ENCODE measurements at places on chromosomes 7 and 10.
A peak's percentile ranks its signal among the peaks of the same experiment; 100 is the strongest.

- no peak for DNase-seq
These were observed 89.2 kb downstream of the PCGF5 start for GRCh38 chr10:91309711-91310110.

- DNase-seq, result no peak
These were observed 991 bp upstream of the FAM204A start for GRCh38 chr10:118343115-118343514.

- no peak for DNase-seq
These were observed 186.6 kb upstream of the NRP1 start for GRCh38 chr10:33521062-33521461.

DNA sequence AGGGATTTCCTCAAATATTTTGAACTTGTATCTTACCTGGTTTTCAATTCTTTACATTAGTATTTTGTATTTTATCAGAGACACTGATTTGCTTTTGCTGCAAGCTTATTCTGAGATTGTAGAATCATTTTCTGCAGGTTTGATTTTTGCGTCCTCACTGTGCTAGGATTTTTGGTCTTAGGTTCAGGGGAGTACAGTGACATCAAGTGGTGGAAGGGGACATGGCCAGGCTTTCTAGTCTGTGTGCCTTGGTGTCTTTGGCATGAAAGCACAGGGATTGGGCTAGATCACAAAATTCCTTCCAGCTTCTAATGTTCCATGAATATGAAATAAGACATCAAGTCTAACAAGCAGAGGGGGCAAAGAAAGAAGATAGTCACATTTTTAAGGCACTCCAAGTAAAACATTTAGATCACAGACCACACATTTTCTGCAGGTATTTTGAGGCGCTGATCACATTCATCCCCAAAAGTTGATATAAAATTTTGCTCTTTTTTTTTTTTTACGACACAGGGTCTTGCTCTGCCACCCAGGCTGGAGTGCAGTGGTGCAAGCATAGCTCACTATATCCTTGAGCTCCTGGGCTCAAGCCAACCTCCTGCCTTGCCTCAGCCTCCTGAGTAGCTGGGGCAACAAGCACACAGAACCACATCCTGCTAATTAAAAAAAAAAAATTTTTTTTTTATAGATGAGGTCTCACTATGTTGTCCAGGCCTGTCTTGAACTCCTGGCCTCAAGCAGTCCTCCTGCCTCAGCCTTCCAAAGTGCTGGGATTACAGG, 124.4 kb downstream of the PON1 start:
- DNase-seq, result no peak

DNA sequence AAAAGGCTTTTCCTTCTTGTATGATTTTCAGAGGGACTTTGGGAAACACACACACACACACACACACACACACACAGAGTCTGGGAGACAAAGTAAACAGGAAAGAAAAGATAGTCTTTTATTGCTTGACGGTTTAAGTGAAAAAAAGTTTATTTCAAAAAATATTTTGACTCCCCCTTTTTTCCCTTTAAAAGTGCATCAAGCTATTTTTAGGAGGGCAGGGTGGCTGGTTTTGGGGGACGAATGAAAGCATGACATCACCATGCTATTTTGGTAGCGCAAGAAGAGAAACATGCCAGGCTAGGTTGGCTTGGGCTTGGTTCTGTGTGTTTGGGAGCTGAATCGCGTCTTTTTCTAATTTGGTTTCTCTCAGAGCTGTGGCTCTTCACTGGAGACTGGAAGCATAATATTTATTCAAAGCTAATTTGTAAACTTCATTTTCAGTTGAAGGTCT, 129.2 kb downstream of the BAMBI start:
- no peak for DNase-seq

- no peak for DNase-seq
These were observed 35.2 kb downstream of the BTBD16 start for GRCh38 chr10:122306282-122306681.

DNA sequence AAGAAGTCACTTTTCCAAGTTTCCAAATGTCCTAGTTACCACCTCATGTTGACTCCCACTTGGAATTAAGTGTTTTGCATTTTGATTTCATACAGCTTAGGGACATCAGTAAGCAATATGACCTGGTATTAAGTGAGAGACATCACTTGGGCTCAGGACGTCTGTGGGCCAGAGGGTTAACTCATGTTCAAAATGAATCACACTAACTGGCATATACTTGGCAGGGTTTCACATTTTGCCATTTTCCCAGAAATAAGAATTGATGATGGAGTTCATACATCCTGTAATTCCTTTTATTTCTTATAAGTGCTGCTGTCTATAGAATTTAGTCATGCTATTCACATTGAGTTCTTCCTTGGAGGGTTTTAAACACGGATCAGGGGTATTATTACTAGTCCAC, 516.5 kb downstream of the PHTF2 start:
- DNase-seq, result no peak

DNA sequence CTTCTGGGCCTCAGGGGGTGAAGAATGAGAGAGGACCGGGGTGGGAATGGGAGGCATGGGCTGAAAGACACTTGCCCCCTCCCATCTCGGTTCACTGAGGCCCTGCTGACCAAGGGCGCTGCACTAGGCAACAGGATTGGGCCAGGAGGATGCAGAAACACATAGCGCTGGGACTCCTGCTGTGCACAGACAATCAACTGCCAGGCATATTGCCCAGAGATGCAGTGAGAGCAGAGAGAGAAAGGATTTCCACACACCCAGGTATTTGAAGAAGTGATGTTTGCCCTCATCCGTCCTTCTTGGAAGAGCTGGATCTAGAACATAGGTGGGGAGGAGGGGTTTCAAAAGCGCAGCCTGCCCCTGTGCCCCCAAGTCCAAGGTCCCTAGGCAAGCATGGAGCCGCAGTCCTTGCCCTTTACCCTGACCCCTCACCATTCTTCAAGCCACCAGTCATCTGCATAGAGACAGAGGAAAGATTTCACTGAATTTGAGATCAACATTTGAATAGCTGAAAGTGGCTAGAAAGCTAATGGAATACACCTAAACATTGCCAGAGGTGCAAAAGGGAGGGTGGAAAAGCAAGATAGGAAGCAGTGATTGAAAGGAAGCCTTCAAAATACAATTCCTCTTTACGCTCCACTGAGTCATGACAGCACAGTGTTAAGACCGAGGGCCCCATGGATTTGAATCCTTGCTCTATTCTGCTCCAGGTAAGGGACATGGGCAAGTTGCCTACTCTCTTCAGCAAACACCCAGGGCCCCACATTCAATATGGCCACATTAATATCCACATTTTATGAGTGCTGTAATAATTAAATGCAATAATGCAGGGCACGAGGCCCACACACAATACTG, 44.2 kb upstream of the TNS3 start:
- DNase-seq, result no peak

GRCh38 chr10:51063659-51064535, 10.4 kb upstream of the PRKG1 start:
- no peak for DNase-seq

DNA sequence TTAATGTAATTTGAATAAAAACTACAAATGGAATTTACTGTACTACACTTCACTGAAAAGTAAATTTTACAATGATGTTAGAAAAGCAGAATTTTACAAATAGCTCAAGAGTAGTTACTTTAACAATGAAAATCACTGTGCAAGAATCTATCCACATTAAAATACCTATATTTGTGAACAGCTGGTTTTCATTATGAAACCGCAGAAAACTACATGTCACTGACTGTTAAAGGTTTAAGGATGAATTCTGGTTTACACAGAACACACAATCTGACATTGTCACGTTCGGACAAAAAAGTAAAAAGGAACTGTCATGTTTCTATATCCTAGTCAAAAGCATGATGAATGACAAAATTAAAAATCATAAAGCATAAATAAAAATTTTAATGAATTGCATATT, 415.3 kb upstream of the PRKCQ start:
- no peak for DNase-seq

DNA sequence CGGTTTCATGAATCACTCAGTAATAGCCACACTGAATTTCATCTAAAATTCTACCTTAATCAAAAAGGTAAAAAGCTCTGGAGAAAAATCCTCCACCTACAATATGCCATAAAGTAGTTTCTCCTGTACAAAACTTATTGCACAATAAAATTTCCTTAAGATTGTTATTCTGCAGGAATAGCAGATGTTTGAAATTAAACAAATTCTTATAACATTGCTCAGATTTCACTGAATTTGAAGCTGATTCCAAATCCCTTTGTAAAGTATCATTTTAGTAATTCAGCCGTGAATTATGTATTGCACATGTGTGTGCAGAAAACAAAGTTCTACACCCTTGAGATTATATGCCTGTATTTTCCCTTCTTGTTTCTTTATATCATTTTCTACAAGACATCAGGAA, 123.8 kb downstream of the AMPH start:
- no peak for DNase-seq

DNA sequence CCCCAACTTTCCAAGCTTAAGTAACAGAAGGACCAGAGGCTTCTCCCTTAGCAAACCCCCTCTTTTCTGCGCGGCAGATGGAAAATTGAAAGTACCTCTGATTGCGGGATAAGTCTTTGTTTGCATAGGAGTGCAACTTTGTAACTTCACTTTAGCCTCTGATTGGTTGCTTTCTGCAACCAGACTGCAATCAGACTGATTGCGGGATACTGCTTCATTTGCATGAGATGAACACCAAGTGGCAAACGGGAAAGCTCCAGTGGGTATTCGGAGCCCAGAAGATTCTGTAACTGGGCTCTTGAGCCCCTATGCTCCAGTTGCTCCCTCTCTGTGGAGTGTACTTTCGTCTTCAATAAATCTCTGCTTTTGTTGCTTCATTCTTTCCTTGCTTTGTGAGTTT, 260.6 kb downstream of the BAMBI start:
- no peak for DNase-seq

DNA sequence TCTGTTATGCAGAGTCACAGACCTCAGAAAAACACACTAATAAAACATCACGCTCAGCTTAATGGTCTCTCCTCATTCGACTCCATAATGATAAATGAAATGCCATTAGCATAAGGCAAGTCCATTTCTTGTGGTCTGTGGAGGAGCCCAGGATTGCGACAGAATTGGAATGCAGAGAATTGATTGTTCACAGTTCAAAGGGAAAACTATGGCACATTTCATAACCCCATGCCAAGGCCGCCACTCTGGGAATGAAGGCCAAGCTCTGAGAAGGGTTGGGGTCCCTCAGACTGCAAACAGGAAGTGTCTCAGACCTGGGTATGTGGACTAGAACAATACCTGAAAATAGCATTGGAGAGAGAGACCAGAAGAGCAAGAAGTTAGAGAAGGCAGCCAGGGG, 398.9 kb downstream of the ADRA2A start:
- no peak for DNase-seq

DNA sequence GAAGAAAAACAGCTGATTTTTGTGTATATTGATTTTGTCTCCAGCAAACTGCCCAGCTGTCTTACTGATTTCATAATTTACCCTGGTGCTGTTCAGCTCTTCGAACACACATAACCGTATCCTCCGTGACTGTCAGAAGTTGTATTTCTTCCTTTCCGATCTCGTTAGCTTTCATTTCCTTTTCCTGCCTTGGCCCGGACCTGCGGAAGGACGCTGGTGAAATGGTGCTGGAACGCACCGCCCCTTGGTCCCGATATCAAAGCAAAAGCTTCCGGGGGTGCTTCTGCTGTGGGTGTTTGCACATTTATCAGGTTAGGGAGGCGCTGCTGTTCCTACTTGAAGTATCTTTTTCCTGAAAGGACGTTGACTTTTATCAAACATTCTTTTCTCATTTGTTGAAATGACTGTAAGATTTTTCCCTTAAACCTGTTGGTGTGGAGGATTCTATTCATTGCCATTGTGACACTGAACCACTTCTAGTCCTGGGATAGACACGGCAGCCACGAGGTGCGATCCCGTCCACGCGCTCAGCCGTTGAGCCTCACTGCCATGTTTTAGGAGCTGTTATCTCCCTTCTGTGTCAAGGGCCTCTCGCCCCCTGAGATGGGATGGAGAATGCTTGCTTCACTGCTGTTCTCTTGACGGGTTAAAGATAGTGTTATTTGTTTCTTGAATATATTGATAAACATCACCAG, 72.6 kb downstream of the FOXL3 start:
- peak; percentile 25 for DNase-seq

GRCh38 chr10:125824736-125825135, 1.4 kb downstream of the BCCIP start:
- no peak for DNase-seq

DNA sequence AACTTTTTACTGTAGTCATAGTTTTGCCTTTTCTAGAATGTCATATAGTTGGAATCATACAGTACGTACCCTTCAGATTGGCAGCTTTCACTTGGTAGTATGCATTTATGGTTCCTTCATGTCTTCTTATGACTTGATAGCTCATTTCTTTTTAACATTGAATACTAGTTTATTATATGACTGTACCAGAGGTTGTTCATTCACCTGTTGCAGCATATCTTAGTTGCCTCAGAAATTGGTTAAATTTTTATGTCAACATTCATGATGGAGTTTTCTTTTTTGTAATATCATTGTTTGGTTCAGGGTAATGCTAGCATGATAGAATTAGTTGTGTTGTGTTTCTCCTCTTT, 94.8 kb upstream of the CDK13 start:
- no peak for DNase-seq

DNA sequence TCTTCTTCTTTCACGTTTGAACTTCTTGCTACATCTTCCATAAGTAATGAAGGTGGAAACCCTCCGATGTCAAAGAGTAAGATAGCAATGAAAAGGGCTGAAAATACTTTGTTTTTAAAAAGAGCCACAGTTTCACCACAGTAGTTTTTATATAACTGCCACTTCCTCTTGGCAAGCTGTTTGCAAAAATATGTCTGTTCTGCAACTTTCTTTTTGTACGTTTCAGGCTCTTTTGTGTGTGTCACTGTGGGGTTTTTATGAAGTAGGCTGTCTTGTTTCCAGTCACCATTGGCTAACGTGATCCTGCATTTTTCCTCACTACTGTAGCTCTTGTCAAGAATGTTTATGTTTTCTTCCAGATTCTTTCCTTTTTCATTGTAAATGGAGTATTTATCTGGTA, 55.6 kb downstream of the SLC16A9 start:
- DNase-seq, result no peak

GRCh38 chr10:14173706-14174594, 156.8 kb downstream of the FRMD4A start:
- DNase-seq, result no peak

- no peak for DNase-seq
These were observed 86.7 kb upstream of the DUSP5 start for GRCh38 chr10:110411047-110411410.

- no peak for DNase-seq
These were observed 1.2 kb upstream of the SLC13A4 start for GRCh38 chr7:135729230-135729629.

GRCh38 chr7:111108000-111108399, 17.1 kb downstream of the LRRN3 start:
- DNase-seq, result no peak

DNA sequence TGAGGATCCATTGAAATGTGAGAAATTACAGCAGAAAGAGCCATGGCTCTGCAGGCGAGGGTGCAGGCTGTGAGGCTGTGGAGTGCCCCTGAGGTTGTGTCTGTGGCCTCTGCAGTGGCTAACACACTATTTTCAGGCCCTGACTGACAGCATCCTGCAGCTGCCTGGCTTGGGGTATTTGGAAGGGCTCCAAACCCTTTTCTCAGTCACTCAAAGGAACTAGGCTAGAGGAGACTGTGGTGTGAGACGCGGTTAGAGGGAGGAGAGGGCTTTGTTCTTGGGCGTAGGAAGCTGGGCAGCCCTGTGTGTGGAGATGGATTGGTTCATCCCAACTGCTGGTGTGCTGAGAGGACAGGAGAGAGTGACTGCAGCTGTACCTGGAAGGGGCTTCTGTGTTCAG, 134.9 kb downstream of the RAMP3 start:
- DNase-seq, result no peak

All from effector CD4-positive, alpha-beta T cell (primary cell).